Esophagus squamous epithelium (tissue), 5 donors: ENCODE measurements at places on chromosomes 2 and 18.

DNA sequence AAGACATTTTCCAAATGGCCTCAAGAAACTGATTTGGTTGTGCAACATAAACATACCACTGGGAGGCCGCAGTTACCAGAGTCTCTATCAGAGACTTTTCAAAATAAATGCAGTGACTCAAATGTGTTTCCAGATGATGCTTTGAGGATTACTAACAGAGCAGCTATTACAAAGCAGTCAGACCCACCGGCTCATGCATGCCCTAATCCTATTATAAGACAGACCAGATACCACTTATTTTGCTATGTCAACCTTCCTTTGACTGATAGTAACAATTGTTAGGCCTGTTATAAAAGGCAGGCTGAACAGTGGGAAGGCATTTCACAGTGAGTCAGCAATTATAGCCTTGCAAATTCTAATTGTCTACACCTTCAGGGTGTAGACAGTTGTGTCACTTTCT lies 217.7 kb downstream of the LRRTM1 start:
- DNase-seq = no peak

DNA sequence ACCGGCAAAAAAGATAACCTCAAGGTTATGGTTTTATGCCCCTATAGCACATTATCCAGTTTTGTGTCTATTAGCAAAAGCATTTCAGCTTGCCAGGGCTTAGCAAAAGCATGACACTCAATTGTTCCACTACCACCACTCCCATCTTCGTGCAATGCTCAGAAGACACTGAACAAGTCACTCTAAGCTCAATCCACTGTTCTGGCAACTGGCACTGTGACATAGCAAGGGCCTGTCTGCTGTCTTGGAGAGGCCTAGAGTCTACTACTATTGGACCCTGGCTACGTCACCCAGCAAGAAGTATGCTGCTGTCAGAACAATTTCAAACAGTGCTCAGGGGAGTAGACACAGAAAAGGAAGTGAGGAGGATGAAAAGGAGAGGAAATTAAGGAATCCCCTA lies 103.5 kb upstream of the PPP1CB start:
- DNase-seq = no peak

DNA sequence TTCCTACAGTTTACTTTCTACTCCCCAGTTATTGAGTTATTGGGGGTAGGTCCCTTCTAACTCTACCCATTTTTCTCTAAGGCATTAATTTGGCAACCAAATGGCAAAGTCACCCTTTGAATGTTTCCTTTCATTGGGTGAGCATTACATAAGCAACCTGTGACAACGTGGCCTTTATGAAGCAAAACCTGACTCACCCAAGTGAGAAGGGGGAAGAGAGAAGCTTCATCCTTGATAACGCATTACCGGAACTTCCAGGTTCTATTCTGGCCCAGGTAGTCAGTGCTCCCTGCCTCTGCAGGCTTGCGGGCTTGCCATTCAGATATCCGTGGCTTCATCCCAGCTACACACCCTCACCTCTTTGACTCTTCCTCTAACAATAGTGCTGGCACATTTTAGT lies 39.1 kb upstream of the FAM124B start:
- DNase-seq = no peak

GRCh38 chr2:165109915-165110314 lies 93.9 kb downstream of the SCN3A start:
- DNase-seq = no peak

GRCh38 chr18:51236225-51236624 lies 38.7 kb upstream of the MEX3C start:
- no peak for DNase-seq

DNA sequence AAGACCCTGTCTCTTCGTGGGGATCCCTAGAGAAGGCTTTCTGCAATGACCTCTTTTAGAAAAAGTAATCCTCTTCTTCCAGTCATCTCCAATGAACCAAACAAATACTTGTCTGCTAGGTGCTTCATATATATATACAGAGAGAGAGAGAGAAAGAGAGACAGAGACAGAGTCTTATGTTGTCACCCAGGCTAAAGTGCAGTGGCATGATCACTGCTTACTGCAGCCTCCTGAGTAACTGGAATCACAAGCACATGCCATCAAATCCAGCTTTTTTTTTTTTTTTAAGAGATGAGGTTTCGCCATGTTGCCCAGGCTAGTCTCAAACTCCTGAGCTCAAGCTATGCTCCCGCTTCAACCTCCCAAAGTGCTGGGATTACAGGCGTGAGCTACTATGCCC lies 18.6 kb upstream of the PKDCC start:
- DNase-seq = no peak
